Heart left ventricle (tissue), 16 donors: ENCODE measurements at places on chromosomes 12 and 14. TPM values are rescaled to one million over a fixed set of nuclear protein-coding genes. Genes with fewer than 3 reads are reported as not detected.

- H3K4me1 ChIP-seq: peaks cover 72% of the 10 kb centered on the region
- H3K4me3 ChIP-seq: peak within 1 kb of the TSS; percentile 70
- peak within 1 kb of the TSS; percentile 92 for H3K27ac ChIP-seq
- peak; percentile 83 for DNase-seq
These were observed at the start of gene LTB4R for GRCh38 chr14:24310646-24311604. TSS of gene LTB4R (plus strand) at chr14:24311502. CDS start at chr14:24315652, 4,150 bp downstream.

- H3K36me3 ChIP-seq: no peaks in the 10 kb centered on the region
- no peak for DNase-seq
- H3K27me3 ChIP-seq: no peaks in the 10 kb centered on the region
- peaks cover 7% of the 10 kb centered on the region for H3K4me1 ChIP-seq
- no peak overlapping the region for H3K4me3 ChIP-seq
- H3K27ac ChIP-seq: no peak overlapping the region
These were observed 266.9 kb upstream of the PELI2 start for GRCh38 chr14:55851301-55851700.

- no peak overlapping the region for H3K27ac ChIP-seq
- DNase-seq: no peak
- H3K4me1 ChIP-seq: peaks cover 14% of the 10 kb centered on the region
- no peaks in the 10 kb centered on the region for H3K36me3 ChIP-seq
These were observed 1.3 kb upstream of the TMEM233 start for GRCh38 chr12:119592232-119592631.

DNA sequence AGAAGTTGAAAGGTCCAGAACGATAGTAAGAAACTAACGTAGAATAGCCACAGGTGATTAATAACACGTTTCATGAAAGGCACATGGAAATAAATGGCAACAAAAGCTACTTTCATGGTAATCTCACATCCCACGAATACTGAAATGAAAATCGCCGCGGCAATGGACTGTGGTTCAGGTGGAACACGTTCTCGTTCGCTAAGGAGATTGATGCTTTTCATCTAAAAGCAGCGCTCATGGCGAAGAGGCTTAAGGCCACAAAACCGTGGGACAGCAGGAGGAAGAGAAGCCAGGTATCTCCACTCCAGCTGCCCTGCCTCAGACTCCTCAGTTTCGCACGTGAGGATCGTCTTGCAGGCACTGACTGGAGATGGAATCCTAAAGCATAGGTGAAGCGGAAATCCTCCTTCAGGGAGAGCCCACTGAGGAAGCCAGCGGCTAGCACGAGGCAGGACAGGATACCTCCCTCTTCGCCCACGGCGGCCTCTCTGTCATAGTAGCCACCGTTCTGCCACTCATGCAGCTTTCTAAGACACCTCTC is 696 bp upstream of the GPHN start:
- H3K27me3 ChIP-seq: no peaks in the 10 kb centered on the region
- H3K27ac ChIP-seq: peak overlapping the region; percentile 96
- no peaks in the 10 kb centered on the region for H3K4me1 ChIP-seq
- H3K36me3 ChIP-seq: no peaks in the 10 kb centered on the region

- H3K27me3 ChIP-seq: no peaks in the 10 kb centered on the region
- no peaks in the 10 kb centered on the region for H3K36me3 ChIP-seq
- DNase-seq: no peak
These were observed 11.2 kb downstream of the TTC8 start for GRCh38 chr14:88835661-88836060.

DNA sequence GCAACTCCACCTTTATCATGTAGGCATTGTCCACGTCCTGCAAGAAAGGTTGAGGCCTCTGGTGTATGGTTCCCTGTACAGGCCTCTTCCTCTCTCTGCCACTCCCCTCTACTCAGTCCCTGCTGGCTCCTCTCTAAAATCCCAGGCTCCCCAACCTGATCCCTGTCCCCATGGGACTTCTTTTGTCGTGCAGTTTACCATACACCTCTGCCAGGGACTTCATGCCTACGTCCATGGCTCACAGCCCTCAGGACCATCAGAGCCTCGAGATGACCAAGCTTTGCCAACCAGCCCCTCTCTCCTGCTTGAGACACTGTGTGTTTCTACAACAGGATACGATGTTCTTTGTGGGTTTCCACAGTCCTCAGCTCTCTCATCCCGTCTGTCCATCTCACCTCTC is 2.9 kb downstream of the KRT2 start:
- H3K27ac ChIP-seq: no peak overlapping the region
- no peak for DNase-seq
- H3K4me3 ChIP-seq: no peak overlapping the region
- H3K27me3 ChIP-seq: peaks cover 11% of the 10 kb centered on the region
- H3K4me1 ChIP-seq: no peaks in the 10 kb centered on the region
- H3K36me3 ChIP-seq: no peaks in the 10 kb centered on the region

DNA sequence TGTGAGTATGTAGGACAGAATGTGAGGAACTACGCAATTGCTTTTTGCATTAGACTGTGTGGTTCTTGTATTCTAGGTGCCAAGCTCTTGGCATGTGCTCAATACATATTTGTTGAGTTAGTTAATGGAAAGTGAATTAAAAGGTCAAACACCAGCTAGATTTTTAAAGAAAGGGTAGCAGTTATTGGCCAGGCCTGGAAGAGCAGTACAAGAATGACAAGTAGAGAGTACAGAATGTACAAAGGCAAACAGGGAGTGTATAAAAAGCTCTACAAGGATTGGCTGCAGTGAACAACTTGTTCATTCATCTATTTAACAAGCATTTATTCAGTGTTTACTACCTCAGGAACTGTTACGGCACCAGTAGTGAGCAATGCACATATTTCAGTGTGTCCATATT is 854.0 kb upstream of the SEL1L start:
- no peak for DNase-seq
- H3K4me1 ChIP-seq: no peaks in the 10 kb centered on the region
- H3K27ac ChIP-seq: no peak overlapping the region
- H3K4me3 ChIP-seq: no peak overlapping the region
- no peaks in the 10 kb centered on the region for H3K36me3 ChIP-seq

The ASPG gene
- 24.3 TPM for total RNA-seq
